ENCODE measurements at places on chromosomes 5 and 9. TPM values are rescaled to one million over a fixed set of nuclear protein-coding genes. Genes with fewer than 3 reads are reported as not detected.

GRCh38 chr9:17319864-17320263 lies 185.0 kb downstream of the CNTLN start:
- DNase-seq = no peak

GRCh38 chr9:33458444-33458843 lies 11.1 kb upstream of the AQP3 start:
- DNase-seq = no peak

DNA sequence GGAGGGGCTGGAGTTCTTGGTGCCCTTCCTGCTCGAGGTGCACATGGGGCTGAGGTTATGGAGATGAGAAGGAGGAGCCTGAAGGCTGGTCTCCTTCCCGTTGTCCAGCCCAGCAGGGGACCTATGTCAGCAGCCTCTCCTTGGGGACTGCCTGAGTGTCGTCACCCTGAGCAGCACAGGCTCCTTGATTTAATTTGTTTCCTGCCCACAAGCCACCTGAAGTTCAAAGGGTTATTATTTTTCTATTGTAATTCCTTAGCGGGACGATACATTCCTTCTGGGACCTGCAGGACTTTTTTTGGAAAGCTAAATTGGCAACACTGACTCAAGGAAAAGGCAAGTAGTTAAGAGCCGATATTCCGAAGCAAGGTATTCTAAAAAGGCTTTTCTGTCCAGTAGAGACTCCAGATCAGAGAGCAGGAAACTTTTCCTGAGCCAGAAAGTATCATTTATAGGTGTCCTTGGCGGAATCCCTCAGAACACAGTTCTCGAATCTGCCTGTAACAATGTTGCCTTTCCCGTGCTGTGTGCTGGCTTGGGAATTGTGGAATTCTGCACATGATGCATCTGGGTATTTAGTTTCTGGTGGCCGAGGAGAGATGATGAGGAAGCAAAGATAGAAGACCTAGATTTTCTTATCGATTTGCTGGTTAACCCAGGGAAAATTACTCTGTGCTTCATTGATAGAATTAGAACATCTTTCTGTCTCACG lies 55.4 kb downstream of the ARHGAP26 start:
- DNase-seq = peak; percentile 33

Gene PITX1
- 32.6 TPM for total RNA-seq

DNA sequence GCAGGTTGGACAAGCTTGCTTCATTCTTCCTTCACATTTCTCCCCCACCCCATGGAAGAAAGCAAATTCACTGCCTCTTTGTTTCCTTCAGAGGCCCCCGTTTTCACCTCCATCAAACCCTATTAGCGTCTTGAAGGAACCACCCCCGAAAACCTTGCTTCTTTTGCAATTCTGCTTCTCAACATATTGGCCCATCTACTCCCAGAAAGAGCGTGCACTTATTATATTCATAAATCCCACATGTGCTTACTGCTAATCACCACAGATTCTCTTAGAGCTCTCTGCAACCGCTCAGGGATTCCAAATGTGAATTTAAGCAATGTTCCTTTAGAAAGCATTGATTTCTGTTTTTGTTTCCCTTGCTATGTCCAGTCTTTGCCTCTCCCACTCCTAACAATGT lies 1.1 kb downstream of the F2RL2 start:
- no peak for DNase-seq

DNA sequence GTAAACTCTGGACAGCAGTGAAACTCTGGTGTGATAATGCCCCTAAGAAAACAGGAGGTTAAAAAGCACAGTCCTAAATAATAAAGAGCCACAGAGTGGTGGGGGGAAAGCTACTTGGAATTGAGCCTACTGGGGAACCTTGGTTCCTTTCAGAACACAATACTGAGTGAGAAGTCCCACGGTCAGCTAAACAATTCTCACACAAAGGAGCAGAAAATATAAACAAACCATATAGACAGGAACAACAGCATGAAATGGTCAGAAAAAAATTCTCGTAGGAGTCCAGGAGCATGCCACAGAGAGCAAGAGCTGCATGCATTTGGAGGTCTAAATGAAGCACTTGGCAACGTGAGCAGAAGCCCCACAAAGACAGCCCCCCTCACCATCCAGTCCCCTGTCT lies 56.0 kb downstream of the TEK start:
- DNase-seq = no peak

DNA sequence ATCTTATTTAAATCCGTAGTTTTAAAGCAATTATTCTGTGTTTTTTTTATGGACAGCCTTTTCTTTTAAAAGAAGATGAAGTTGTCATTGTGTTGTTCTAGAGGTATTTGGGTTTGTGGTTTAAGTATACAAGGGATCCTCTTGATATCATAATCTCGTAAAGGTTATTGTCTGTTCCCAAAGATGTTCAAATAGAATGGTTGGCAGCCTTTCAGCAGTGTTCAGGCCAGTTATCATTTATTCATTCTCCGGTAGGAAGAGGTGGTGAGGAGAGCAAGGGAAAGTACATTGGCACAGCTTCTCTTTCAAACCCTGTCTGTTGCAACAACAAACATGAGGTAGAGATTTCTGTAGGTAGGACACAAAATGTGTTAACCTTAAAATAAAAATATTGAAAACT lies 147.0 kb downstream of the FOCAD start:
- DNase-seq = no peak

DNA sequence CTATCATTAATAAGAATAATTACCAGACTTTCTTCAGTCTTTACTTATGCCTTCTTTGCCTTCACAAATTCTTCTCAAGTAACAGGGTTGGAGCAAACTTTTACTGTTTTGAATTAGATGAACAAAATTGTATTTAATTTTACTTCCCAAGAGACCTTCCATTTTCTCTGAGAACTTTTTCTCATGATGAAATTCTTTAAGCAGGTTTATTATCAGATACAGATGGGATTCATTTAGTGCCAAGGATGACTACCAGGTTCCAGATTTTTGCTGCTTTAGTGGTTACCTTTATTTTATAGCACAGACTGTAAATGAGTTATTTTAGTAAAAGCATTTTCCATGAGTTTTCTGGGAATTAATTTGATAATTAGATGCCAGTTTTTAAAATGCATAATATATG lies 125.1 kb downstream of the GDNF start:
- DNase-seq = no peak

Gene LEAP2
- 0.08 TPM for total RNA-seq

GRCh38 chr9:98807814-98808195 lies 335 bp downstream of the GALNT12 start:
- no peak for DNase-seq

GRCh38 chr9:133558191-133559126 lies 24.0 kb downstream of the ADAMTSL2 start:
- peak; percentile 71 for DNase-seq

DNA sequence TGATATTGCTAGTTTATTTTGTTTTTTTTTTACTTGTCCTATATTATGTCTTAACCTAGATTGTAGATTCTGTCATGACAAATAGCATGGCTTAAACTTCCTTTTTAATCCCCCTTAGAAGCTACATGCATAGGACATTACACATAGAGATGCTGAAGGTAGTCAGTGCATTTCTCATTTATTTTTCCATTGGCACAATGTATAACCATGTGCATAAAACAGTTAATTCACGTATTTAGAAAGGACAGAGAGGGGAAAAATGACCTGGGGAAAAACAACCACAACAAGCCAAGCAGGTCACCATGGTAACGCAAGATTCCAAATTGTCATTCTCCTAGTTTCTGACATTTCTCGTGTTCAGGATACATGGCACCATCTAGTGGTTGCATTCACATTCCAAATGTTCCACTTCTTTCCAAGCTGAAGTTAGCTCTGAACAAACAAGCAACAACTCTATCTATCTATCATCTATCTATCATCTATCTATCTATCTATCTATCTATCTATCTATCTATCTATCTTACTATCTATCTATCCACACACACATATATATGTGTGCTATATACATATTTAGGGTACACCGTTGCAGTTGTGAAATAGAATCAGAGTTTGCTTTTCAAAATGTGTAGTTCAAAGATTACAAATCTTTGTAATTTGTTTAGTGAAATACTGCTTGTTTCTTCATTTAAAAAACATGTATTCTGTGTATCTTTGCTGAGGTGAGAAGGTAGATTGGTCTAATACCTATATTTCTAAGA lies 487.2 kb upstream of the ST8SIA4 start:
- DNase-seq = peak; percentile 86

DNA sequence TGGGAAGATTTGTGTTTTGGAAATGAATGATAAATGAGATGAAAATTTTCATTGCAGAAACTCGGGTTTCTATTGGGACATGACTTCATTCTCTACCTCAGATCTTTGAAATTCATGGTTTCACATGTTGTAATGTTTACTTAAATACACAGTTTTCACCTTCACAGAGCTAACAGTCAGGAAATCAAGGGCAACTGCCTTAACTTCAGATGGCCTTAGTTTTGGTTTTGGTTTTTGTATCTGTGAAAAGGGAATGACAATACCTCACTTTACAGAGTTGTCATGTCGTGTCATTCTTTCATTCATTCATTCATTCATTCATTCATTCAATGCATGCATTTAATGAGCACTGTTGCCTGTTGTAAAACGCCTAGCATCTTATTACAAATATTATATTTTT lies 41.9 kb downstream of the NIM1K start:
- no peak for DNase-seq

DNA sequence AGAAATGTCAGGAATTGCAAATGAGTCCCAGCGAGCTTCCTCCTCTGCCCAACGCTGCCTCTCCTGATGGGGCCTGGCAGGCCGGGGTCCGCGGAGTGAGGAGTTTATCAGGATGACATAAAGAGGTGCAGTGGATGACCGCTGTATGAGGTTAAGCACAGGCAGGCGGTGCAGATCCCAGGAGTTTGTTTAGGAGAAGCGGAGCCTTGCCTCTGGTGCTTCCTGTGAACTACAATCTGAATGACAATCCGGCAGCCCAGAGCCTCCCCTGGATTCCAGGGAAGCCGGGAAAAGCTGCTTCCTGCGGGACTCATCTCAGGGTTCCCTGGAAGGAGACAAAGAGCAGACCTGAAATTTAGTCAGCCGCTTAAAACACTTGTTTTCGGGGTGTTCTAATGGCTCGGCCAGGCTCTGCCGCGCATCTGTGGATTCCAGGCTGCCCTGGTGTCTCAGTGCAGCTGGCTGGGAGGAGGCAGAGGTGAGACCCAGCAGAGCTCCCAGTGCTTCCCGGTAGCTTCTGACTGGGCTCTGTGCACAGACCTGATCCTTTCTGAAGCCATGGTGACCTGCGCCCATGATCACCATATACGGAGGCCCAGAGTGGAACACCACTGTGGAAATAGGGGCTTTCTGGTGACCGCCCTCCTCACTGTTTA lies 69.8 kb upstream of the IRX4 start:
- DNase-seq = no peak

DNA sequence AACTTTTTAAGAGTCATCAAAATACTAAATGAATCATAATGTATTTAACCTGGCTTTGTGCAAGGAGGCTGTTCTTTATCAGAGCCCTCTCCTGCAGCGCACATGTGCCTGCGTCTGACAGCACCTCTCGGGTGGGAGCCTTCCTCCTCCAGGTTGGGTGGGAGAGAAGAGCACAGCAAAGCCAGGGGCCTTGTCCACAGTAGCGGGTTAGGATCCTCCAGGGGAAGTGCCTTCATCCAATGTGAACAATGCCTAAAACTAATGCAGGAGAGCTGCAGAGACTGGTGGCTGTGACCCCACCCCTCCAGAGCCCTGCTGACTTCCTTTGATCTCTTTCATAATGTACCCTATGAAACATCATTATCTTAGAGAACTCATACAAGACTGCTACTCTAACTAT lies 10.2 kb downstream of the UBE2QL1 start:
- DNase-seq = no peak

DNA sequence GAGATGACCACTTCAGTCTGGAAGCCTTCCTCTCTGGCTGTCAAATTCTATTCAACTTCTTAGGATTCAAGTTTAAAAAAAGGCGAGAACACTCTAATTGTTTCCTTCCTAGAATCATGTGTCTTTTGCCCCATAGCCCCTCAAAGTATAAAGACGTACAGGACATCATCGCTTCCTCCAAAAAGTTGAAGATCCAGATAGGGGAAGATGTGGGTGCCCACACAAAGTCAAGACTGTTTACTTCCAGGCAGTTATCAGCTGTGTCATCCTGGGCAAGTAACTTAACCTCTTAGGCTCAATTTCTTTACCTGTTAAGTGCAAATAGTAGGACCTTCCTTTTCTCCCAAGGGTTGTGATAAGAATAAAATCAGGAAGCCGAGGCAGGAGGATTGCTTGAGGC lies 40.1 kb downstream of the PPARGC1B start:
- no peak for DNase-seq

Gene LRRC70
- not detected for total RNA-seq

- no peak for DNase-seq
Measured at GRCh38 chr5:163642904-163643303, 137.5 kb downstream of the MAT2B start.

Gene ECSCR
- not detected for total RNA-seq

DNA sequence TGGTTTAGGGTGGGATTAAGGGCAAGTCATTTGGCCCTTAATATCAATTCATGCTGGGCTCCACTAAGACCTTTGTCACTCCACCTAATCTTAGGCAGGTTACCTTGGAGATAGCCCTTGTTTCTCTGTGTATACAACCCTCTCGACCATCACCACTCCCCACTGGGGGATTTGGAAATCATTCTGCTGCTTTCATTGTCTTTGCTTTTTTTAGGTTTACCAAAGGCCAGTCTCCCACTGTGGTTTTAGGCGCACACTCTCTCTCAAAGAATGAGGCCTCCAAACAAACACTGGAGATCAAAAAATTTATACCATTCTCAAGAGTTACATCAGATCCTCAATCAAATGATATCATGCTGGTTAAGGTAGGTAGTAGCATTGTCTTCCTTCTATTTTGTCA lies 6.2 kb downstream of the GZMK start:
- DNase-seq = no peak

Gene GMCL2
- total RNA-seq = not detected

DNA sequence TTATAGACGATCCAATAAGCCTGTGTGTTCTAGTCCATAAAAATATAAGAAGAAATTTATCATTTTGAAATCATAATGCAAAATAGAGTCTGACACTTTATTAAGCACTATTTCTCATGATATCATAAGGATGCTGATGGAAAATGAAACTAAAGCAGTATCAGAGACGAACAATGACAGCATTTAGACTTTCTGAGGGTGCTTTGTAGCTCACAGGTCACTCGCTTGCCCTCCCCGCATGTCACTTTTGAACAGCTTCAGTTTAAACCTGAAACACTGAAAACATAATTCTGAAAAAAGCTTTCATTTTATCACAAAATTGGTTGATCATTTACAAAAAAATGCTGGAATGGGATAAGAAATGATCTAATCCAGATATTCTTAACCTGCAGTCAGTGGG lies 247.1 kb downstream of the EBF1 start:
- DNase-seq = no peak

DNA sequence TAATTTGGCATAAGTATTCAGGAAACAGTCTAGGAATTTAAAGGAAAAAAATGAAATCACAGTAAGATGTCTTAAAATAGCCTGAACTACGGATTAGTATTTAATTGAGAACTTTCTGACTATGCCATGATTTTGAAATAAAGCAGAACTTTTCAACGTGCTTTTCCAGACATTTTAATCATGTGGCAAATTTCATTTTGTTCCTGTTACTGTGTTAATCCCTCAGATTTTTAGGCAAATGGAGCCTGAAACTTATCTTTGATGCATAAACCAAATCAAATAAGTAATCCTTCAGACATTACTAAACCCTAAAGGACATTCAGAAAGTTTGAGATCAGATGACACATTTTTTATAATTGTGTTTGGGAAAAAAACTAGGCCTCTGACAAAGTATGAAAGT lies 75.7 kb downstream of the FBN2 start:
- no peak for DNase-seq

All from H4 (cell line).